ENCODE measurements at places on chromosomes 11 and 22.

DNA sequence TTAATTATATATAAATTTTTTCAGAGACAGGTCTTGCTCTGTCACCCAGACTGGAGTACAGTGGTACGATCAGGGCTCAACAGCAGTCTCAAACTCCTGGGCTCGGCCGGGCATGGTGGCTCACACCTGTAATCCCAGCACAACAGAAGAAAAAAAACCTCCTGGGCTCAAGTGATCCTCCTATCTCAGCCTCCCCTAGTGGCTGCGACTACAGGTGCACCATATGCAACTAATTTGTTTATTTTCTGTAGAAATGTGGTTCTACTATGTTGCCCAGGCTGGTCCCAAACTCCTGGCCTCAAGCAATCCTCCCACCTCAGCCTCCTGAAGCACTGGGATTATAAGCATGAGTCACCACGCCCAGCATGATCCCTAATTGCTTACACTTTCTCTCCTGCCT lies 56.1 kb upstream of the SLC35C1 start:
- DNase-seq, result no peak

- DNase-seq, result no peak
These were observed 597.2 kb downstream of the DLG2 start for GRCh38 chr11:85029964-85030363.

DNA sequence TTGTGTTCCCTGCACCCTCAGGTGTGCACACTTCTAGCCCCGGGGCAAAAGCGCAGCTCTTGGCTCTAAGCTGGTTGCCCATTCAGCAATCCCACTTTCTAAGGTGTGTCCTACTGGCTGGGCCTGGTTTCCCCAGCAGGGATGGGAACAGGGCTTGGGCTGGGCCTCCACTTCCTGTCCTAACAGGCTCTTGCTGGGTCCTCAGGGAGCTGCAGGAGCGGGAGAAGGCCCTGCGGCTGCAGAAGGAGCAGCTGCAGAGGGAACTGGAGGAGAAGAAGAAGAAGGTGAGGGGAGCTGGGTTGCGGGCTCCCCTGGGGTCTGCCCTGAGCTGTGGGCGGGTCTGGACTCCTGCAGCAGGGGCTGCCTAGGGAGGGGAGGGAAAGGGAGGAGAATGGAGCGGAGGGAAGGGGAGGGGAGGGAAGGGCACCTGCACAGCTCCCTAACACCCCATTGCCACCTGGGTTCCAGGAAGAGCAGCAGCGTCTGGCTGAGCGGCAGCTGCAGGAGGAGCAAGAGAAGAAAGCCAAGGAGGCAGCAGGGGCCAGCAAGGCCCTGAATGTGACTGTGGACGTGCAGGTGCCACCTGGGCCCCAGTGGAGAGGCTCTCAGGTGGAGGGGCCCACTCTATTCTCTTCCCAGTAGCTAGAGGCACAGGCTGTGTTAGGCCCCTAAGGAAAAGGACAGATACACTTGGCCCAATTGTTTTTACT lies 24.6 kb downstream of the INCENP start:
- DNase-seq, result no peak

GRCh38 chr11:31529701-31530100 lies 20.1 kb downstream of the ELP4 start:
- no peak for DNase-seq

DNA sequence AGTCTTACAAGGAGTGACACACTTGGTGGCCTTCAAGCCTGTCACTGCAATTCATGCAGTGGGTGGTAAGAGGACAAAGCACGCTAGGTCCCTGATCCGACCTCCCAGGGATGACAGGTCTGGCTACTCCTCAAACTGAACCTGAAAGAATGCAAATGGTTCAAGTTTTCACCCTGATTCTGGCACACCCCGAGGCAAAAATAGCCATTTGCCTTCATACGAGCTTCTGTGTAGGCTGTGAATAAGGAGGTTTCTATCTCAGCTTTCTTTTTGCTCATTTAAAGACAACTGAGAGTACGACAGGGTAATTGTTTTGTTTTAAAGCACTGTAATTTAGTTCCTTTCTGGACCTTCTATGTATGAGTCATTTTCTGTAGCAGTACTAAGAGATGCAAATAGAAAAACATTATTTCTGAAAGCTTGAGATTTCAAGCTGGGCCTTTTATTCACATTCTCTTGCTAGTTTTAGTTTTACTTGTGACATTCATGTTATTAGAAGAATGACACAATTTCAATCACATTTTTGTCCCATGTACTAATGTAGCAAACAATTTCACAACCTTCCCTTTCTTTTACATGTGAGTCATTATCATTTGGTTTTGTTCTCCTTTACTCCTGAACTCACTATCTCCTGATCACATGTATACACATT lies 56.6 kb upstream of the FDX1 start:
- DNase-seq, result no peak

DNA sequence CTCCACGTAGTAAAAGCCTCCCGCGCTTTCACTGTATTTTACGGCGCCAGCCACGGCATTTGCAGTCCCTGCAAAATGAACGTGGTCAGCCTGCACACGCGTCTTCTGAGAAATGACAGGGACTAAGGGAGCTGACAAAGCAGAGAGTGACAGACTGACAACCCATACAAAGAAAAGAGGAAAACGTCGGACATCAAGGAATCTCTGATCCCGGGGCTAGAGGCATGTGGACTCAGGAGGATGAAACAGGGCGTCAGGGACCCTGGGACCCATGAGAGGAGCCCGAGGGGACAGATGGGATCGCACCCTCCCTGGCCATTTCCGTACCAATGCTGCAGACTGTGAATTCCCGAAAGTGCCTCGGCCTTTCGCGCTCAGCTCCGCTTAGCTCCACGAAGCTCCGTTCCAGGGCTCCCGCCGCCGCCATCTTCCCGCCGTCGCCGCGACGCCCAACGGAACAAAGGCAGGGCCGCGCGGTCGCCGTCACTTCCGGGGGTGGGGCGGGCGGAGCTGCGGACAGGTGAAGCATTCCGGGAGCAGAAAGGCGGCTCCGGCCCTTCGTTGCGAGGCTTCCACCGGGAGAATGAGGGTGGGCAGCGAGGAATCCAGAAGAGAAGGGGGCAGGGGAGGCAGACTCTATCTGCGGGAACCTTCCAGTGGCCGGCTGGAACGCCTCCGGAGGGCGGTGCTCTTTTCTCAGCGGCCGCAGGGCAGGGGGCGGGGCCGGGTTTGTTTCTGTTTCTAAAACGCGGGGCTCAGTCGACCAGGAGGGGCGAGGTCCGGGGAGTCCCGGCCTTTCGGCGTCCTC lies at the start of gene NUP160:
Gene NUP160, minus strand, starts transcription at position 459 of the 808 bp plus-strand sequence. Its CDS starts 32 bp downstream, at position 427.
- peak; percentile 86 for DNase-seq

GRCh38 chr11:126474220-126474619 lies 118.7 kb downstream of the ST3GAL4 start:
- DNase-seq, result no peak

GRCh38 chr11:115213007-115213406 lies 291.2 kb downstream of the CADM1 start:
- DNase-seq, result no peak

- no peak for DNase-seq
These were observed 6.6 kb upstream of the CDC42BPG start for GRCh38 chr11:64850979-64851567.

All from activated T-cell treated with anti-CD3 and anti-CD28 coated beads for 24 hours (primary cell).